Activated T-helper 17 cell treated with anti-CD3 and anti-CD28 coated beads, Interleukin-2, amount 50 U/mL, for 72 hours (primary cell): ENCODE measurements at places on chromosomes 12 and 14. TPM values are rescaled to one million over a fixed set of nuclear protein-coding genes. Genes with fewer than 3 reads are reported as not detected.

Gene NAP1L1
- 937 TPM for total RNA-seq

Gene APOLD1
- total RNA-seq: 42.2 TPM

DNA sequence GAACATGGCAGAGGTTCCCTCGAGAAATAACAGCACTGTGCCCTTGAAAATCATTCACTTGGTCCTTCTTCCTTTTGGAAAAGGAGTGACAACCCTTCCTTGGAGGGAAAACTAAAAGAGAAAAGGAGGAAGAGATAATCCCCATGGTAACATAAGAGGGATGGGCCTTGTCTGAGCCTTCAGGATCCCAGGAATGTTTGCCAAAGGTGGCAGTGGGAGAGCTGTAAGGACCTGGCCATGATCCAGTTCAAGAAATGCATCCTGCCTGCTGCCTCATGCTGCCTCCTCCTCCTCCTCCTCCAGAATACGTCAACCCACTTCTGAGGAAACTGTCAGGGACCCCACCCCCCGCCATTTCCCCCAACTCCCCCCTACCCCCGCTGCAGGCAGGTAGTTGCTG is 118.8 kb downstream of the KCNK10 start:
- ATAC-seq: no peak

Gene WNT5B
- 0.26 TPM for total RNA-seq
